ENCODE measurements at places on chromosomes 12 and 14.
A peak's percentile ranks its signal among the peaks of the same experiment; 100 is the strongest.

- DNase-seq, result no peak
Observed at GRCh38 chr14:60515511-60516289, 6.8 kb downstream of the SIX6 start.

DNA sequence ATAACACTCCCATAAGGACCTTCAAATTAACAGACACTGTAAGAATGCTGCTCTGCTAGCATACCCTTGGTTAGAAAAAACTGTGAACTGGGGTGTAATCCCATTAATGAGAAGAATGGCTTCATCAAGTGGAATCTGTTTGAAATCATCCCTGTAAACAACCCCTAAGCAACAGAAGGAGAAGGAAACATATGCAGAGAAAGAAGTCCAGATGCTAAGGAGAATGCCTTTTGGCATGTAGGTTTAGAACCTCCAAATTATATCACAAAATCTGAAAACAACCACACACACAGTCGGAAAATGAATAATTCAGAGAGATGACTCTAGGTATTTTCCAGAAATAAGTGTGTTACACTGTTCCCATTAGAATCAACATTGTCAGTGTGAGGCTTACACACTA is 140.2 kb downstream of the NUAK1 start:
- no peak for DNase-seq

- DNase-seq, result no peak
Observed at GRCh38 chr12:129446696-129447095, 457.1 kb downstream of the TMEM132D start.

- DNase-seq, result no peak
Observed at GRCh38 chr12:72610342-72610741, 338.2 kb downstream of the TRHDE start.

GRCh38 chr12:124605150-124605882 is 37.9 kb upstream of the NCOR2 start:
- DNase-seq, result no peak

DNA sequence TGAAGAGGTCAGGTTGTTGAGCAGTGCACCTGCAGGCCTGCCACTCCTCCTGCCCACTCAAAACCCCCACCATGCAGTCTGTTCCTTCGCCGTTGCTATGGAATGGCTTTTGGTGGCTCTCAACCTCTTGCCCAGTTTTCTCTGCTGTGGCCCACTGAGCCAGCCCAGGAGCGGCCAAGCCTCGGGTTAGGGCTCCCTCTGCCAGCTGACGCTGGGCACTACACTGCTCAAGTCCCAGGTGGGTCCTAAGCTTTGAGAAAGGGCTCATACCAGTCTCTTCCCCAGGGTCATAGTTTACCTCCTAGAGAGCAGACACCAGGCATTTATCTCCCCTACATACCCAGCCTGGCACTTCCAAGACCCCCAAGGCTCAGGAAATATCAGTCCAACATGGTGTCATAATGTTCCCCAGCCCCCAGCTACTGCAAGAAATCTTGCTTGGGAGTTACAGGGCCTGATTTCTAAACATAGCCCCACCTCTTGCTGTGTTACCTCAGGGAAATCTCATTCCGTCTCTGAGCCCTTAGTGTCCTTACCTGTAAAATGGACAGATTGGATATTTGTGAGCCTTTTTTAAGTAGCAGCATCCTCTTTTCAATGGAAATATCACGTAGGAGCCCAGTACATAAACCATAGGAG is 59.4 kb downstream of the TSPAN11 start:
- no peak for DNase-seq

GRCh38 chr12:42615006-42615405 is 25.5 kb upstream of the PRICKLE1 start:
- DNase-seq, result no peak

- no peak for DNase-seq
Observed at GRCh38 chr14:67395876-67396189, 16.1 kb downstream of the PLEK2 start.

DNA sequence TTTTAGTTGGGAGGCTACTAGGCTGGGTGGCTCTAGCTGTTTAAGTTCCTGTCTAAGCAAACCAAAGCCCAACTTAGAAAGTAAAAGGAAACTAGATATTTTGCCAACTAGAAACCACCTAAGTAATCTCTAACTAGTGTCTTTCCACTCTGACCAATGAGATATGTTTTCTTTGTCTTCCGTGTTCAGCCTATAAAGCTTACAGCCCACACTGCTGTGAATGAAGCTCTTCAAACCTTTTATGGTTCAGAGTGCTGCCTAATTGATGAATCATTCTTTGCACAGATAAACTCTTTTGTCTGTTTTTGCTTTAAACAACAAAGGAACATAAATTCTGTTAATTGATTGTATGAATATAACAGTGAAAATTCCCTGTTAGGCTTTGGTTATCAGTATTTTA is 66.1 kb downstream of the FUT8 start:
- DNase-seq, result peak; percentile 67

DNA sequence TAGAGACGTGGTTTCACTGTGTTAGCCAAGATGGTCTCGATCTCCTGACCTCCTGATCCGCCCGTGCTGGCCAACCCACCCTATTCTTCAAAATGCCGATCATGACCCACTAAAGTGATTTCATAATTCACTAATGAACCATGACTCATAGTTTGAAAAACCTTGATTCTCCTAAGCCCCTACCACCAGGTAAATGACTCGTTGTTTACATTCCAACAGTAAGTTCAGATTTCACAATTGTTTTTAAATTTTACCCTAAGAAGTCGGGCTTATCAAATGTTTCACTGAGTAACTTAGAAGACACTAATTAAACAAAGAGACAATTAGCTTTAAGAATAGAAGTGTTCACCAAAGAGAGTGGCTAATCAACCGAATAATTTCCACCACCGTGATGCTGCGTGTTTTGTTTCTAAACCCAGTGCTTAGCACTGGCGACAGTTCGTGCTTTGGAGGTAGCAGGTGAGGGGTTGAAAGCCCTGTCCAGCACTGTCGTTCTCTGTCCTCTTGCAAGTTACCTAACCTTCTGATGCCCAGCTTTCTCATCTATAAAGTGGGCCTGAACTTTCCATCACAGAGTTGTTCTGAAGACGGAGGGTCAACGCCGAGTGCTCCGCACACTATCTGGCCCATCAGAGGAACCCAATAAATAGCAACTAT is 136.5 kb downstream of the NTF3 start:
- DNase-seq, result no peak

DNA sequence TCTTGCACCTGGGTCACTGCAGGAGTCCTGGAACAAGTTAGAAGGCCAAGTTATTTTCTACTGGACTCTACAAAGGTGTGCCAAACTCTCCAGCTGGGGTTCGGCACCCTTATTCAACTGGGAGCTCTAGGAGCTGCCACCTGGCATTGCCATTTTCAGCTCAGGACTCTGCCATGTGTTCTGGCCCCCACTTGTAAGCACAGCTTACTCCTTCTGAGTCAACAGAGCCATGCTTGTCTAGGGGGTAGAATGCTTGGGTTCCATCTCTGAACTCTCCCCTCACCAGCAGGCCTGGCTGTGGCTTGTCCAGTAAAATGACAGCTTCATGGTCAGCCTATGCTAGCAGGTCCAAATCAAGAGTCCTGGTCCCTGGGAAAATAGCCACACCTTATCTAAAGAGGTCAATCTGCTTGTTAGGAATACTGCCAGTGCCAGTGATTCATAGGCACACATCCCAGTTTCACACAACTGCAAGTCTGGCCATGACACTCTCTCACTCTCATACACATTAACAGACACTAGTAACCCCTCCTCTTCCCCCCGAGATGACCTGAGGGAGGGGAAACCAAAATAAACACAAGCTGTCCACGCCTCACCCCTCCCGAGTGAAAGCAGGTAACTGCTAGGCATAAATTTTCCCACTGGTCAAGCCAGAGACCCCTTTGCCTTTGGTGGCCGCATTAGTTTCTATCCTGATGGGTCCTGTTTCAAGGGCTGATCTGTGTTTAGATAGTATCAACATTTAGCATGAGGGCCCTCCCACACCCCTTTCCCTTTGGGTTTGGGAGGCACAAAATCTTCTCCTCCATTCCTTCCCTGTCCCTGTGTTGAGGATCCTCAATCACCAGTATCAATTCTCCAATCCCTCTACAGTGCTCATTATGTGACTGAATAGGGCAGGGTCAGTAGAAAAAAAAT is 182.3 kb upstream of the GZMB start:
- no peak for DNase-seq

GRCh38 chr12:128795530-128796361 is 28.0 kb downstream of the SLC15A4 start:
- no peak for DNase-seq

- DNase-seq, result no peak
Observed at GRCh38 chr12:13986031-13986430, 4.6 kb upstream of the GRIN2B start.

- DNase-seq, result peak; percentile 73
Observed at GRCh38 chr12:104213952-104214351, 1.6 kb upstream of the TXNRD1 start.

- no peak for DNase-seq
Observed at GRCh38 chr14:21026274-21026987, 1.6 kb upstream of the NDRG2 start.

DNA sequence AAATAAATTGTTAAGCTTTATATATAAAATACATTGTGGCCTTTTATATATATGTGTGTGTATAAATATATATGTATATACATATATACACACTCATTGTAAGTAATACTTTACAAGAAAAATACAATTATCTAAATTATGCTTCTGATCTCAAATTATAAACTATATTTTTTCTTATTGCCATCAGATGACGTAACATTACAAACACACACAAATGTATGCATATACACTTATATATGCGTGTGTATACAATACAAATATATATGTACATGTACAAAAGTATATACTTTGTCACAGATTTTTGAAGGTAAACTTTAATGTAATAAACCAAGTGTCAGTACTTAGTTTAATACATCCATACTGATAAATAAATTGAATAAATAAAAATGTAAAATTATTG is 278.9 kb upstream of the LMO3 start:
- no peak for DNase-seq

GRCh38 chr12:104802208-104802607 is 155.9 kb downstream of the SLC41A2 start:
- no peak for DNase-seq

DNA sequence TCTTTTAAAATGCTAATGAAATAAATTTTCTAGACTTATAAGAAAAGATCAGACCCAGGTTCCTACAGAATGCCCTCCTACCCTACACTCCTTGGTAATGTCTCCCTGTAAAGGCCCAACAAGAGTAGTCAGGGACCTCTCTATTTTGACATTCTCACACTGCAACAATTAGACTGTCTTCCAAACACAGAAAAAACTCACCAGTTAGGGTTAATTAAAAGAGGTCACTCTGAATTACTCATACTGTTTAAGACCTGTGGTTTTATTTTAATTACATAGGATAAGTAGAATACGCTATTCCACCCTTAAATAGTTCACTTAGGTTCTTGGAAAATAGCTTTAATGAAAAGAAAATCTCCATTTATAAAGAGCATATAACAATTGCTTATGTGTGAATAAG is 142.4 kb downstream of the ITPR2 start:
- DNase-seq, result no peak

All from non-pigmented ciliary epithelial cell (primary cell).